ENCODE measurements at places on chromosomes 5 and 9. TPM values are rescaled to one million over a fixed set of nuclear protein-coding genes. Genes with fewer than 3 reads are reported as not detected.

- peak; percentile 84 for DNase-seq
These were observed 714 bp upstream of the CNOT8 start for GRCh38 chr5:154857530-154858296.

The IFNA13 gene
- not detected for total RNA-seq

DNA sequence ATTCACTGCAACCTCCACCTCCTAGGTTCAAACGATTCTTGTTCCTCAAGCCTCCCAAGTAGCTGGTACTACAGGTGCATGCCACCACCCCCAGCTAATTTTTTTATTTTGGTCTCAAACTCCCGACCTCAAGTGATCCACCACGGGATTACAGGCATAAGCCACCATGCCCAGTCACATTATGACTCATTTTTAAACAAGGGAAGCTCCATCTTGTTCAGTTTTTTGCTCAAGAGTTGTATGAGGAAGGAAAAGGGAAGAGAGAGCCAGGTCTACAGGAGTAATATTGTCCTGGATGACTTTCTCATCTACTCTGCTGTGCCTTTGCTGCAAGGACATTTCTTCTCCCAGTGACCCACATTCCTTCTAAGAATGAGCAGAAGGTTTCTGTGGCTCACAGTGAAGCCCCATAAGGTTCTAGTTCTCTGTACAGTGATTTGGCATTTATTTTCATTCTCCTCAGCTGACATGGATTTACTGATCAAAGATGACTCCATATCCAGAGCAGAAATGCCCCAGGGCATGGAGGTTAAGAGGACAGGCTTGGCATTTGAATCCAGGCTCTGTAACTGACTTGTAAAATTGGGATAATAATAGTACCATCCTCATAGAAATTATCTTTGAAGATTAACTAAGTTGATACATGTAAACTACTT, 153.5 kb downstream of the CDH6 start:
- DNase-seq, result peak; percentile 15

DNA sequence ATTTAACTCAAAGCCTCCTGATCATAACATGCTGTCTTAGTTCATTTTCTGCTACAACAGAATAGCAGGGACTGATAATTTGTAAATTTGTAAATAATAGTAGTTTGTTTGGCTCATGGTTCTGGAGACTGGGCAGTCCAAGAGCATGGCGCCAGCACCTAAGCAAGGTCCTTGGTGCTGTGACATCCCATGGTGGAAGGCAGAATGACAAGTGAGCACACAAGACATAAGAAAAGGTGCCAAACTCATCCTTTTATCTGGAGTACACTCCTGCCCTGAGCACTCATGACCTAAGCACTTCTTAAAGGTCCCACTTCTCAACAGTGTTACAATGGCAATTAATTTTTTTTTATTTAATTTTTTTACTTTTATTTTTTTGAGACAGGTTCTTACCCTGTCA, 16.1 kb downstream of the UBE2B start:
- no peak for DNase-seq

DNA sequence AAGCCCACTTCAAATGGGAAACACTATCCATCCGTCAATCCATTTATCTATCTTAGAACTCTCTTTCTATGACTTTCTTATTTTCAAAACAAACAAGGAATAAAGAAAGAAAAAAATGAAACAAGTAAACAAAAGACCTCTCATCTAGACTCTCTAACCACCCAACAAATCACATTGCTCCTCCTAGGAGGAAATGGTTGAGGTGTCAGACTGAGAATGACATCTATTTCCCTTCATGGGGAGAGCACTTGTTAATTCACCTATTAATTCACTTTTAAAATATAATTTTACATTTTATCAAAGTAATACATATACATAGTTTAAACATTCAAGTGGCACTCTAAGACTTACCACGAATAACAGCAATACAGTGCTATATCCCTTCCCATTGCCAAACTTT, 2.4 kb upstream of the IL31RA start:
- DNase-seq, result no peak

The NMUR2 gene
- not detected for total RNA-seq

The PCDHGA11 gene
- total RNA-seq, result 3.2 TPM

DNA sequence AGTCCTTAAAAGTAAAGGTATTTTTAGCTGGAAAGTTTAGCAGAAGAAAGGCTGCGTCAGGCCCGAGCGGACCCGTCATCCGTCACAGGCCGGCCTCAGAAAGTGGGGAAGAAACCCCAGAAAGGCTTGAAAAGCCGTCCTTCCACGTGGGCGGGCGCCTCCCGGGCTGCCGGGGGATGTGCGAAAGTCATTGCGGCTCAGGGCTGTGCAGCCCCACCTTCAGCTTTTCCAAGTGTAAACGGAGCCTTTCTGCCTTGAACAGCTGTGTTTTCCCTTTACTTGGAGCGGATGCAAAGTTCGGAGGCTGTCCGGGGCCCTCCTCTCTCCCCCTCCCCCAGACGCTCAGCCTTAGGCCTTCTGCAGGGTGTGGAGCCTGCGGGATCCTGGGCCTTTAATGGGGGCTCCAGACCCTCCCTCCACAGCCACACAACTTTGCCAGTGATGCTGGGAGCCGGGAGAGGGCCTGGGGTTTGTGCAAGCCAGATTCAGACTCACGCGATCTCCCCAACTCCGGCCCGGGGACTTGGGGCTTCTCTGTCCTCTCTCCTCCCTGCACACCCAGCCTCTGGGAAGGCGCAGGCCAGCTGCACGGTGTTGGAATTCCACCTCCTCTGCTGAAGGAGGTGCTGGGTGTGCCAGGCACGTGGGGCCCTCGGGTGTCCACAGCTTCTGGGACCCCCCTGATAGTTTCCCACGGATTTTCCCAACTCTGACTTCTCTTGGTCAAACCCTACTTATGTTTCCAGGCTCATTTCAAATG, 95.5 kb upstream of the RAPGEF1 start:
- no peak for DNase-seq

DNA sequence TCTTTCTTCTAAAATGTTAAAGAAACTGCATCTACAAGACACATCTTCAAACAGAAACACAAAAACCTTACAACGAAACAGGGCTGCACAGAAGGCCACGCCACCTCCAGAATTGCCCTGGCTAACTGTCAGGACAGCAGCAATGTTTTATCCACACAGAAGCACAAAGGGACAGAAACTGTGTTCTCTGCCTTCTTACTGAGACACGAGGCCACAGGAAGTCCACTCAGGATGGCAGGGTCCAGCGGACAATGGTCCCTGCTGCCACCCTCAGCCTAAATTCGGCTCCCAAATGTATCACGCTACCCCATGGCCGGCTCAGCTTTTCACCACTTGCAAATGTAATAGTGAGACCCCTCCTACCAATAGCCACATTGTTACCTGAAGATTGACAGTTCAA, 159.8 kb upstream of the PHYKPL start:
- no peak for DNase-seq

- no peak for DNase-seq
These were observed 830.9 kb downstream of the MAT2B start for GRCh38 chr5:164336276-164336675.

GRCh38 chr9:91884696-91885687, 65.0 kb downstream of the ROR2 start:
- no peak for DNase-seq

The AGXT2 gene
- not detected for total RNA-seq

The ZNF658 gene
- total RNA-seq, result 5.9 TPM

- DNase-seq, result peak; percentile 94
These were observed 1.7 kb upstream of the ARRDC3 start for GRCh38 chr5:91384671-91385430.

Data from bronchial epithelial cell (primary cell).